NCI-H226 (cell line): ENCODE measurements at places on chromosomes 13 and 19.

- DNase-seq = no peak
Measured at GRCh38 chr19:49488863-49489537, 1.6 kb downstream of the RPL13A start.

DNA sequence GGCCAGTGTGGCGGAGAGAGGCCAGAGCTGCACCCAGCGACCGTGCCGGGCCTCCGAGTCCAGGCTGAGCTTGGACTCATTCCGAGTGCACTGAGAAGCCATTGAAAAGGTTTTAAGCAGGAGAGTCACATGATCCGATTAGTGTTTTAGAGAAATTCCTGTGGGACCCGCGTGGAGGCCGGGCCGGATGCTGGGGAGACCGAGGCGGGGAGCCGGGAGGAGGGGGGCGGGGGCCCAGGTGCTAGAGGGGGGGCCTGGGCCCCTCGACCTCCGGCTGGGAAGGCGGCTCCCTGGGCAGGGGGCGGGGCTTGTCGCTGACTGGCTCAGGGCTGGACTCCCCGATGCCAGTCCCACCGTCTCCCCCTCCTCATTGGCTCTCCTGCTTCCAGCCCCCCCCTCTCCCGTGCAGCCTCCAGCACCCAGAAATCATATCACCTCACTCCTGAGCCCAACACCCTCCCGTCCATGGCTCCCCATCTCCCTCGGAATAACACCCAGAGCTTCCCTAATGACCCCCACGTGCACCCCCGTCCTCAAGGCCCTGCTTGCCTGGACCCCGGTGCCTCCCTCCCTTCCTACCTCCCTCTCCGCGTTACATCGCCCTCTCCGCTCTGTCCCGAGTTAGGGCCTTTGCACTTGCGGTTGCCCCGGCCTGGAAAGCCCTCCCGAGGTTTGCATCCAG is 5.2 kb upstream of the ZNF579 start:
- peak; percentile 29 for DNase-seq

GRCh38 chr19:19849056-19849455 is 16.6 kb upstream of the ZNF253 start:
- DNase-seq = no peak

GRCh38 chr13:94505730-94506129 is 26.2 kb upstream of the DCT start:
- no peak for DNase-seq

- no peak for DNase-seq
Measured at GRCh38 chr13:83377491-83377890, 504.8 kb downstream of the SLITRK1 start.

DNA sequence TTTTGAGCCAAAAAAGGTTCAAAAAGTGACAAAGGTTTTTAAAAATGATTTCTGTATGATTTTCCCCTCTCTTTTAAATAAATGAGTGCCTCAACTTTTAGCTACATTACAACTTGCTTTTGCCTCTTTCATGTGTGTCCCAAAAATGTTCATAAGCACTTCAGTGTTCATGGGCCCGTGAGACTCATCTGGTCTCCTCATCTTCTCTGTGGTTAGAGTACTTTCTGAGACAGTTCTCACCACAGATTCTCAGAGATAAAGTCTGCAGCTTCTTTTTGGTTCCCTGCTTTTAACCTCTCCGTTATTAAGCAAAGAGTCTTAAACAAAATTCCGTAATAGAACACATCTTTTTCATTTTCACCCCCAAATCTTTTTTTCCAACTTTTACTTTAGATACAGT is 156.9 kb downstream of the DLEU7 start:
- no peak for DNase-seq

- DNase-seq = peak; percentile 66
Measured at GRCh38 chr13:41137241-41137640, 4.6 kb upstream of the KBTBD6 start.

- no peak for DNase-seq
Measured at GRCh38 chr19:46920362-46920761, 59.6 kb downstream of the ARHGAP35 start.

DNA sequence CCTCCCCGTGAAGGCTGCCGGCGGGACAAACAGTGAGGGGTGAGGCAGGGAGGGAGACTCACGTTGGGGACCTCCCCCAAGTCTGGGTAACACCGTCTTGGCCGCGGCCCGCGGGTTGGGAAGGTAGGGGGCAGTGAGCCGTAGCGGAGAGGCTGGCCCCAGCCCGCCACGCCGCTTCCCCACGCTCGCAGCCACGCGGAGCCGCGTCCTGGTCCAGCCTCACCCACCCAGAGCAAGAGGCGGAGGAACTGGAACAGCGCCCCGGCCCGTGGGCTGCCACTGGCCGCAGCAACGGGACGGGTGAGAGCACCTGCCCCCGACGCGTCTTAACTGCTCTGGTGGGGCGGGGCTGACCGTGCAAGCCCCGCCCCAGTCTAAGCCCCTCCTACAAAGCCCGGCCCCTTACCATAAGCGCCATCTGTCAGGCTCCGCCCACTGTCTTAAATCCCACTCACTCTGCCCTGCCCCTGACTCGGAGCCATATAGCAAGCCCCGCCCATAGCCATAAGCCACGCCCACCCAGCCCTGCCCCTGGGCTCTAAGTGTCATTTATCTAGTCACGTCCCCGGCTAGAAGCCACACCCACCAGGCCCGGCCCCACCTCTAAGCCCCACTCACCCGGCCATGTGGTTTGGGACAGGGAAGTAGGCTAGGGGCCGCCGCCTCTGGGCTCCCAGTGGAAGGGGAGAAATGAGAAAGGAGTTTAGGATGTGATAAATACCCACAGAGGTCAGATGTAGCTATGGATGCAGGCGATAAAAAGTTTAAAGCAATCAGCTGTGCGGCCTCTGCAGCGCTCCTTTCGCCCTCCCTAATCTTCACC is 2.1 kb upstream of the CCL25 start:
- peak; percentile 77 for DNase-seq

GRCh38 chr19:48598996-48599700 is 7.4 kb upstream of the SPACA4 start:
- DNase-seq = no peak

GRCh38 chr13:88979465-88980175 is 1308.4 kb downstream of the SLITRK5 start:
- DNase-seq = peak; percentile 50

DNA sequence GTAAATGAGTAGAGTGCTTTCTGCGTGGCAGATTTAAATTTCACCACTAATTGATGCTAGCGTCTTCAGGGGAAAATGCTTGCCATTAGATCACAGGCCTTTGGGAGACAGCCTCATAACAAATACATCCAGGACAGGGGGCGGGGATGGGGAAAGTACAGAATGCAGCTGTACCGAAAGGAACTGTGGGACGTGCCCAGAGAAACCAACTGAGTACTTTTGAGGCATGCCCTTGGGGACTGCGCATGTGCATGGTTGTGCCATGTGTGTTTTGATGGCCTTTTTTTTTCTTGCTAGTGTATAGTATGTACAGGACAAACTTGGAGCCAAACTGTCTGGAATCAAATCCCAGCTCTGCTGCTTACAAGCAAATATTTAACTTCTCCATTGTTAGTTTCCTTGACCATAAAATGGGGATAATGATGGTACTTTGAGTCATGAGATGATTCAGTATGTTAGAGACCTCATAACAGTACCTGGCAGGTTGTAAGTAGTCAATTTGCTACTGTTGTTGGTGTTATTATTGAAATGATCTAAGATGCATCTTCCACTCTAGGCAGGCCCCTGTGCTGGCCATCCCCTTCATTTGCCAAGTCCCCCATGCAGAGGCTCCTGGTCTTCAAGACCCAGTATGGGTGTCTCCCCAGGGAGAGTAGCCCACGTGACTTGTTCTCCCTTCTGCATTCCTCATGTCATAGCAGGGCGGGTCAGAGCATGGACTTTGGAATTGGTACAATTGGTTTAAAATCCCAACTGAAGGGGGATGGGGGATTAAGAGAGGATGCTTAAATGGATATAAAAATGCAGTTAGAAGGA is 68.3 kb upstream of the NPAS1 start:
- no peak for DNase-seq

- no peak for DNase-seq
Measured at GRCh38 chr19:44904426-44904994, 1.1 kb upstream of the APOE start.

- DNase-seq = no peak
Measured at GRCh38 chr19:5621311-5621944, 1.1 kb downstream of the SAFB2 start.

DNA sequence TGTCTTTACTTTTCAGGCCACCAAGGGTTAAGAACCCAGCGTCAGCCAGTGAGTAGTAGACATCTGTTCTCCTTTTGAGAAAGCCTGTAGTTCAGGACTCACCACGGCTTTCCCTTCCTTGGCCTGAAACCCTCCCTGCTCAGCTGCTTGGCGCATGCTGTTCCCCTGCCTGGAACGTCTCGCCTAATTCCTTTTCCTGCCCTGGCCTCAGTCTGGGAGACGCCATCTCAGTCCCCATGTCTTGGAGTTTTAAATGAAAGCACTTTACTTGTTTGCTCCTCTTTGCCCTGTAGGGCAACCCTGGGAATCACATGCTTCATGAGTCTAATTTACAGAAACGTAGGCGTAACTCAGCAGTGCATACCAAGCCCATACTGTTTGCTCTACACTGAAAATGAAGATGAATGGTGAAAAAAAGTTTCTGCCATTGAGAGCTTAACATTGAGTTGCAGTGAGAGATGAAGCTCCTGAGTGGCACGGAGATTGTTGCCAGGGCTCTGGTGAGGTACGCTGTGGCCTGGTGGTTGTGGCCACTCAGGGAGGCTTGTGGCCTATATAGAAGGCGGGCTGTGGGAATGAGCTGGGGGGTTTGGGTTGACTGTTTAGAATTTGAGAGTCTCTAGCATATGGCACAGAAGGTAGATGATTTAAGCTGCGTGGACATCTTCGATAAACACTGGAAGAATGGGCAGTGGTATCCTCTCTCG is 52.8 kb downstream of the GATAD2A start:
- no peak for DNase-seq

GRCh38 chr19:42281827-42282762 is 13.0 kb downstream of the CIC start:
- DNase-seq = no peak

GRCh38 chr19:55678121-55678671 is 3.2 kb downstream of the EPN1 start:
- DNase-seq = no peak

DNA sequence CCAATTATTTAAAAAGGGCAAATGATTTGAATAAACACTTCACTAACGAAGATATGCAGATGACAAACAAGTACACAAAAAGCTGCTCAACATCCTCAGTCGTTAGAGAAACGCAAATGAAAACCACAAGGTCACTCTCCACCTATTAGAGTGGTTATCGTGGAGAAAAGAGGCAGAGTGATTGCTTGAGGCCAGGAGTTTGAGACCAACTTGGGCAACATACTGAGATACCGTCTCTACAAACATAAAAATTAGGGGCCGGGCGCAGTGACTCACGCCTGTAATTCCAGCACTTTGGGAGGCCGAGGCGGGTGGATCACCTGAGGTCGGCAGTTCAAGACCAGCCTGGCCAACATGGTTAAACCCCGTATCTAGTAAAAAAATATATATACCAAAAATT is 27.2 kb downstream of the BLOC1S3 start:
- DNase-seq = no peak

DNA sequence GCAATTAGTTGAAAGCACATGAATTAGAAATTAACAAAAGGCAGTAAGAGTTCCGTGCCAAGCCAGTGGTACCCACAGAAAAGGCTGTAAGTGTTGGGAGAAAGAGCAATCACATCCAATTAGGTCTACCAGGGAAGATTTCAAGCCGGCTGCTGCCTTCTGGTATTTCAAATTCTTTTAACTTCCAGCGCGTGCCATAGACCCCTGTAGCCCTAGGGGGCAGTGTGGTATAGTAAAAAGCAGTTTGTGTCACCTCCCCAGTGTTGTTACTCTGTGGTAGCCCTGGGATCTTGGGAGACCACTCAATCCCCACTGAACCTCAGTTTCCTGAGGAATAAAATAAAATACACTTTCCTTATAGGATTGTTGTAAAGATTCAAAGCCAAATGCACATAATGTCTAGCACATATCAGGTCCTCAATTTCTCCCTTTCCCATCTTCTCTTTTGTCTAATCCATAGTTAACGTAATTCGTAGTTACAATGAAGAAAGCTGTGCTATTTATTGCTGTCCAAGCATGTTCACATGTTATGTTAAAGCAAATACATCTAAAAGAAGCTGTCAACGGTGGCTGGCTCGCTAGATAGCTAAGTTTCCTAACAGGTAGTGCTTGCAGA is 230.2 kb downstream of the TDRD3 start:
- peak; percentile 10 for DNase-seq
